ENCODE measurements at places on chromosomes 3 and 15.

DNA sequence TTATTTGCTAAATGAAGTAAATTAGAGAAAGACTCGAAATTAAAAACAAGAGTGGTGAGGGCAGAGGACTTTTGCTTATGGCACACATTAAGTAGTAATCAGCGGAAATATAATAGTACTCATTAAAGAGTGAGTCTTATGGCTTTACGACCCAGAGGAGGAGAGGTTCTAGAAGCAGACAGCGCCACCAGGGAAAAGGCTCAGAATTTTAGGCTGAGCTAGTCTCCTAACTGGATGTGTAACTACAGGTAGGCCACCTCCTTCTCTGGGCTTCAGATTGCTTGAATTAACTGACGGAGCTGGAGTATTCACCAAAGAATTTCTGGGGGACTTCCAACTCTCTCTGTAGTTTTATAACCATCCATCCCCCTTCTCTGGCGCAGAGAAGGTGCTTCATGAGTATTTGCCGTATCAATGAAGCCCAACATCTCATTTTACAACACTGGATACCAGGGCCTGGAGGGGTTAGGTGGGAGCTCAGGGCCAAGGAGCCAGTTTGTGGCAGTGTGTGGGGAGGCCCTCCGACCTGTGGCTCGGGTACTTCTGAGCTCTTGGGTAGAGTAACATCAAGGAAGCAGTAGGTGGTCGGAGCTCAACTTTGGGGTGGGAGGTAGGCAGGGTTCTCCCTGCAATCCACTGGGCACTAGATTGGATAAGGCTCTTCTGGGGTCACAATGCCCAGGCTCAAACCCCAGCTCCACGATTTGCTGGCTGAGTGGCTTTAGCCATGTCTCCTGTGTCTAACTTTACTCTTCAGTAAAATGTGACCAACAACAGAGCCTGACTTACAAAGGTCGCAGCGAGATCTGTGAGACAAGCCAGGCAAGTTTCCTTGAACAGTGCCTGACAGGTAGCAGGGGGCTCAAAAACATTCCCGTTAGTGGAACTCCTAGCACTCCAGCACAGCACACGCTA lies 1.1 kb downstream of the CHCHD4 start:
- DNase-seq: no peak

DNA sequence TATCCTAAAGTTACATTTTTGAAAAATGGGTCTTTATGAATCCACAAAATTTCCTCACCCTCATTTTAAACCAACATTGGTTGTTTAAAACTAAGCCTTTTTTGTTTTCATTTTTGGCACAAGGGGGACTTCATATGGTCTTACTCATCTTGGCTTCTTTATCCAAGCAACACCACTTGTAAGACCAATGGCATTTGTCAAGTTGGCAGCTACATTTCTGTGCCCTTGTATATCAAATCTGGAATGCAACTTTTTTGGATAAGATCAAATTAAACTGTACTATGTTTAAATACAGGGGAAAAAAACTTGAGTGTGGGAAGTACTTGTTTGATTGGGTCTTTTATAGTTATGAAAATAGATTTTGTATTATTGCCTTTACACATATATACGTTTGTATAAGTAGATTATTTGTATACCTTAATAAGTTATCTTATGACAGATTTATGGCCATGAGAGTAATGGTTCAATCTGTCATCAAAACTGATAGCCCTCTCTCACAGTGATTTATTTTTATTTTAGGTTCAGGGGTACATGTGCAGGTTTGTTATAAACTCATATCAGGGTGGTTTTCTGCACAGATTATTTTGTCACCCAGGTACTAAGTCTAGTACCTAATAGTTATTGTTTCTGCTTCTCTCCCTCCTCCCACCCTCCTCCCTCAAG lies 43.4 kb downstream of the GPR160 start:
- DNase-seq: no peak

DNA sequence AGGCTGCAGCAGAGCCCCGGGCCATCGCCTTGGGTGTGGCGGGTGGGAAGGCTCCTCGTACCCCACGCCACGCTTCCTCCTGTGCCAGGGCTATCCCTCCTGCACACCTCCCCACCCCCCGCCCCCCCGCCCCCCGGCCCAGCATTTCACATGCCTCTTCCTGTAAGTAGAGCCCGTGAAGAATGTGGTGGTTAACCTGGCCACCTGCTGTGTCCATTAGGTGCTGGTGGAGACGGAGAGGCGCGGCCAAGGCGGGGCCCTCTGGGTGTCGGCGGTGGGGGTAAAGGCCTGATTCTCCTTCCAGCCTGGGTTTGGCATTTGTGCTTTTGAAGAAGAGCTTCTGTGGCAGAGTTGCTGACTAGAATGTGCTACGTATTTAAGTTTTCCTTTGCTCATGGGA lies 127.8 kb downstream of the CHDH start:
- no peak for DNase-seq

DNA sequence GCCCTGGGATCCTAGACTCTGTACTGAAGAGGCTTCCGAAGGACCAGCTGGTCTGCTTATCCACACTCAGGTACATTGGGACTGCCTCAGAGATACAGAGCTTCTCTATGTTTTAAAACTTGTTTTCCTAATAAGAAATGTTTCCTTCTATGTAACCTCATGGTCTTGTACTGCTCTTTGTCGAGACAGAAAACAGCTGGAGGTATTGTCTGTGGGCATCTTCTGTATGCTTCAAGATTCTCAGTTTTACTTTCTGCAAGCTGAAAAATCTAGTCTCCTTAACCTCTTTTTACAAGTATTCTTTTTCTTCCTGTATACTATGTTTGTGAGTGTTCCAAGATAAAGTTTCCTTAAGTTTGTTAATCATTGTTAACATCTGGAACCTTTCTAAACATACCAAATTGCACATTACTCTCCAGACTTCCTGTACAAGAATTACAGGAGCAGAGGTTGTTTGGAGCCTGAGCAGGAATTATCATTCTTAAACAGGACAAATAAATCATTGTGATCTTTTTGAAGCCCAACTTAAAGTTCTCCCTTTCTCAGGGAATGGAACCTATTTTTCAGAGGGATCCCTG lies 358.3 kb upstream of the CFAP20DC start:
- DNase-seq: no peak

DNA sequence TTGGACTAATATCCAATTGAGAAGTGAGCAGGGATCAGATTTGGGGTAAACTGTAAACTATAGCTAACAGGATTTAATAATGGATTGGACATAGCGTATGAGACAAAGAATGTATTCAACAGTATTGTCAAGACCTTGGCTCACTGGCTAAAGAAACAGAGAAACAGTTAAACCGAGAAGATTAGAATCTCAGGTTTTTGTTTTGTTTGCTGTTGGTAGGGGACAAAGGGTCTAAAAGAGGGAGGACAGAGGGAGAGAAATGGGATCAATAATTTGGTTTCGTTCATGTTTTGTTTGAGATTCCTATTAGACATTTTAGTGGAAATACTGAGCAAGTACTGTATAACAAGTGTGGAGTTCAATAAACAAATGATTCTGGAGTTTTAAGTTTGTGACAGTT lies 28.6 kb downstream of the CLDN1 start:
- DNase-seq: no peak

GRCh38 chr3:46131884-46132450 lies 76.1 kb downstream of the CCR1 start:
- DNase-seq: no peak

DNA sequence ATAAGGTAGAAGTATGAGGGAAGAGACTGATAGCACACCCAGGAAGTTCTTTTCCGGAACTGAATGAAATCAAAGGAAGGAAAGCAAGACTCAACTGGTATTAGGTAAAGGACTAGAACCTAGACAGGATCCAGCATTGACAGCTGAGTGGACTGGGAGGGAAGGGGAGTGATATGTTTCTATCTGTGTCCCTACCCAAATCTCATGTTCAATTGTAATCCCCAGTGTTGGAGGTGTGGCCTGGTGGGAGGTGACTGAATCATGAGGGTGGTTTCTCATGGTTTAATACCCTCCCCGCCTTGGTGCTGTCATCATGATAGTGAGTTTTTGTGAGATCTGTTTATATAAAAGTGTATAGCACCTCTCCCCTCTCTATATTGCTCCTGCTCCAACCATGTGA lies 415.9 kb upstream of the KCNMB2 start:
- DNase-seq: no peak

DNA sequence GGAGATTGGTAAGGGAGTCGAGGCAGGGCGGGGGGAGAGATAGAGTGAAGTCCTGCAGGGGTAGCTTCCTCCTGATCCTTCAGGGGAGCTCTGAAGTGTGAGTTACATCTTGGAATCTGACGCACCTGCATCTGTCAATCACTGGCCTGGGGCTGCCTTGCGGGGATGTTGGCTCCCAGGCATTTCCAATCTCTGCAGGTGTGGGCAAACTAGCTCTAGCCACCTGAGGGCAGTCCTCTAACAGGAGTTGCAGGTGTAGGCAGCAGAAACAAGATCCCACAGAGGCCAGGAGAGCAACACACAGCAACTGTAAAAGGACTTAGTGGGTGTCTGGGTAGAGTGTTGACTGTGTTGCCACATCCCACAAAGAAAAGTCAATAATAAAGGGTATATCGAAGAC lies 63.6 kb downstream of the ZNF621 start:
- no peak for DNase-seq

DNA sequence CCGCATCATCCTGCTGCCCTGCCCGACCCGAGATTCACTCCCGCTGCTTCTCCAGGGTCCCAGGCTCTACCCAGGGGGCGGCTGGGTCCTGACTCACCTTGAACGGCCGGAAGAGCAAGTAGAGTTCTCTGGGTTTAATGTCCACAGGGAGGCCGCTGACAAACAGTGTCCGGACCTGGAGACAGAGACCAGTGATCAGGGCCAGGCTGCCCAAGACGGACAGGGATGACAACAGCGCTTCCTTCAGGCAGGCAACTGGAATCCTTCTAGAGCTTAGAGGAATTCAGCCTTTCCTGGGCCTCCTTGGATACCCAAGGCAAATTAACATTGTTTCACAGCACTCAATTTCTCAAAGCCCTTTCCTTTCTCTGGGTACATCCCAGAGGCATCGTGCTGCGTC lies 23.9 kb downstream of the RBPMS2 start:
- no peak for DNase-seq

- DNase-seq: no peak
Observed at GRCh38 chr15:101381671-101382212, 86.7 kb upstream of the SNRPA1 start.

- DNase-seq: no peak
Observed at GRCh38 chr3:46874430-46874829, 3.1 kb upstream of the PTH1R start.

GRCh38 chr15:75200391-75200764 lies 1.3 kb upstream of the C15orf39 start:
- no peak for DNase-seq

- no peak for DNase-seq
Observed at GRCh38 chr3:120147072-120147871, 53.0 kb upstream of the GSK3B start.

DNA sequence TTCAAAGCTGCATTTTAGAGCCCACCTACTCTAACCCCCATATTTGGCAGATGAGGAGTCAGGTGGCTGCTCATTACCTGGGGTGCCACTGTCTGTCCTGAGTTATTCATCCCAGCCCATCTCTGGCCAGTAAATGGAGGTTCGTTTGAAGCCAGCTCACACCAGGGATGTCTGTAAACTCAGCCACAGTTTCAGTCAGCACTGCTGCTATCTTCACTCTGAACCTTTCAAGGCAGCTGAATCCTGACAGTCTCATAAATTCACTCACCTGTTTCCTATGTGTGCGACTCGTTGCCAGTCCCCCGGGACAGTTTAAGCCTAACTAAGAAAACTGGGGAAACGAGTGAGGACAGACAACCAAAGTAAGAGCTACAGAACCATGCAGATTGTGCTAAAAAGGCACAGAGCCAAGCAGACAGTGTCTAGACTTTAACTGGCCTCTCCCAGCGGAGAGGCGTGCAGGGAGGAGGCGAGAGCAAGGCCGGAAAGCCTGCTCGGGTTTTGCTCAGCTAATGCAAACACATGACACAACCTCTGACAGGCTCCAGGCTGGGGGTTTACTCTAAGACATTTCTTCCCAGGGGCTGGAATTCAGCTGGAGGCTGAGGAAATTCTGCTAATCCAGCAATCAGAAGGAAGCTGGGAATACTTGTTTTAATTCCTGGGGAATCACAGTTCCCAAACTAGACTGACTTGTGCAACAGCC lies 12.0 kb downstream of the FSTL1 start:
- no peak for DNase-seq

DNA sequence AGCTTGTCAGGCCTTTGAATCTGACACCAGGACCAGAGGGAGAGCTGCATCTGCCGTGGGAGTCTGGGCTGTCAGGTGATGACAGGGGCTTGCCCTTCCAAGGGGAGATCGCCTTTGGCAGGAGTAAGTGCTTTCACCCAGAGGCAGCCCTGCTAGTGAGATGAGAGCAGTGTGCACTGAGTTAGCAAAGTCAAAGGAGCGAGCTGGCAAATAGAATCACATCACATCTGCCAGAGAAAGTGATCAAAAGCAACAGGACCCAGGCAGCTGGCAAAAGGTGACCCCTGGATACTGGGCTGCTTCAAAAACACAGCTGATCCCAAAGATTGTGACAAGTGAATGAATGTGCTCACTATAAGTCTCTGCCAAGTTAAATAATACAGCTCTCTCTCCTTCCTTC lies 36.1 kb upstream of the PYDC2 start:
- no peak for DNase-seq

- no peak for DNase-seq
Observed at GRCh38 chr15:58346361-58346760, 85.4 kb upstream of the LIPC start.

- no peak for DNase-seq
Observed at GRCh38 chr3:16596352-16597032, 8.7 kb downstream of the DAZL start.

- no peak for DNase-seq
Observed at GRCh38 chr15:89433686-89434085, 62.7 kb downstream of the RHCG start.

GRCh38 chr3:188243124-188243795 lies 89.3 kb downstream of the LPP start:
- DNase-seq: no peak

DNA sequence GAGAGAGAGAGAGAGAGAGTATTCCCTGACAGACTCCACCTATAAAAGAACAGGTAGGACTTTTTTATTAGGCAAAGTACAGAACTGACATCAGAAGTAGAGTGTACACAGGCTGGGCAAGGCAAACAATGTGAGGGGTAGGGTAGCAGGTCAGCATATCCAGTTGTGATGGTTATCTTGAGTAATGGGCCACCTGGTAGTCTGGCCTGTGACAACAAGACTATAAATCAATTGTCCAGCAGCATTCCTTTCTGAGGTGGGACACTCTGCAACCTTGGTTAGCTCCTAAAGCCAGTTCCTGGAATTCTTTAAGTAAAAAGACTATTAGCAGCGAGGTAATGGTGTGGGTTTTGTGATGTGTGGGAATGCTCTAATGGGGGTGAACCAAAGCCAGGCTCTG lies 14.9 kb upstream of the TMCC1 start:
- DNase-seq: no peak

- no peak for DNase-seq
Observed at GRCh38 chr3:60226912-60227311, 1024.3 kb downstream of the FHIT start.

GRCh38 chr15:92195241-92195640 lies 198.4 kb upstream of the ST8SIA2 start:
- DNase-seq: no peak

- no peak for DNase-seq
Observed at GRCh38 chr15:71136159-71136783, 21.0 kb downstream of the THSD4 start.
